ENCODE measurements at places on chromosomes 4 and X.

- no peak for DNase-seq
Observed at GRCh38 chr4:147017081-147017480, 71.4 kb upstream of the TTC29 start.

GRCh38 chr4:143358923-143359643 is 22.4 kb downstream of the GAB1 start:
- peak; percentile 60 for DNase-seq

GRCh38 chr4:163558539-163559044 is 64.1 kb downstream of the TMA16 start:
- DNase-seq, result no peak

- peak; percentile 59 for DNase-seq
Observed at GRCh38 chr4:106806158-106806797, 229.8 kb downstream of the DKK2 start.

DNA sequence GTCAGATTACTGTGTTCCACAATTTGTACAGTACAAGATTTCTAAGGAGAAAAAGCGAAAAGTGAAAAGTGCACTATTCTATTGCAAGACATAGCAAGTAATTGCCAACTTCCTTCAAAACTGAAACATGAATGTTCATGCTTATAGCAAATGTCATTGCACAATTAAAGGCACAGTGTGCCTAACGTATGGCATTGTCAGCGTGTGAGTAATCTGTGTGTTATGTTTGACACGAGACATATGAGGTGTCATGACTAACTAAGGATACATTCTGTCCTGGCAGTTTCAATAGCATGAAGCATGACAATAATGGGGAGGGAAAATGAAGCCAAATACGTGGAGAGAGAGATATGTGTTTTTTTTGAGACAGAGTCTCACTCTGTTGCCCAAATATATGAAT is 33.6 kb upstream of the TBC1D9 start:
- DNase-seq, result peak; percentile 35

DNA sequence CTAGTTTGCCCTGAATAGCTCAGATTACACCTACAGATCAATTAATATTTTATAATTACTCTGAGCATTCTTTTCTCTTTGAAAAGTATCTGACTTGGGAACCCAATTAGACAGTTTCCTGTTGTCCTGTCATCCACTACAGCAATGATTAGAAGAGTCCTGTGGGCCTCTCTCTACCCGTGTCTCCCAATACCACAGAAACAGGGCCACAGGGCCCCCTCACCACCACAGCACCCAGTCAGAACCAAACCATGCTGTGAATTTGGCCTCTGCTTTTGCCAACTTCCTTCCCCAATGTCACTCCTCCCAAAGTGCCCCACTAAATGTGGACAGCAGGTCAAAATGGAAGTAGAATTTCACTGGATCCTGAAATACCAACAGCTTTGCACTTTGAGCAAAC is 10.3 kb downstream of the USP46 start:
- no peak for DNase-seq

GRCh38 chrX:104130808-104131207 is 18.5 kb downstream of the ZCCHC18 start:
- no peak for DNase-seq

DNA sequence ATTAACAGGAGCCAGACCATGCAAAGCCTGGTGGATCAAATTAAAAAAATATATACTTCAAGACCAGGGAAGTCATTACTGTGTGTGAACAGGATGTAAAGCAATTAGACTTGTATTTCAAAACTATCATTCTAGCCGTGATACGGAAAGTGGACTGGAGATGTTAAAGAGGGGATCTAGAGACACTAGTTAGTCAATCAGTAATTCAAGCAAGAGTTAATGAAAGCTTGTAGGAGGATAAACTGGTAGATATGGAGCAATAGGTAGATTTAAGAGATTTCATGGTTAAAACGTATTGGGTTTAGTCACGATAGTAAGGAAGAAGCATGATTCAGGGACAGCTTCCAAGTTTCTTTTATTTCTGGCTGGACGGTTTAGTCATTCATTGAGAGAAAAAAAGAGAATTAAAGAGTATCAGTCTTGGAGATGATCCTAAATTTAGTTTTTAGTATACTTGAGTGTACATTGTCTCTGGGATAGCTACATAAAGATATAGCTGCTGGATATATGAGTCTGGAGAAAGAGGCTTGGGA is 3.9 kb downstream of the MAD2L1 start:
- DNase-seq, result no peak

DNA sequence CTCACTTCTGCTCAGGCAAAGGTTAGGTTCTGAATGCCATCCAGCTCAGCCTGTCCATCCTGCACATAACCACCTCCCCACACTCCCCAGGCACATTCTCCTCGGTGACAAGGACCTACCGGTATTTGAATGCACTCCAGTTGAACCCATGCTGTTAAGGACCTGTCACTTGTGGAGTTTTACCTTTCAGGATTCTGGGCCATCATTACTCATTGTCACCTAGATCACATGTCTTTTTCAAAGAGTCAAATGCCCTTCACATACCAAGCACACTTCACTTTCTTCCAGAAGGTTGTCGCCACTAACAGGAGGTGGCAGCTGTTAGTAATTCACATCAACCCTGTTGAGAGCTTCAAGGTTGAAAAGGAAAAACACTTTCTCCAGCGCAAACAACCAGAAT is 218.3 kb downstream of the SOWAHB start:
- no peak for DNase-seq

GRCh38 chr4:7842384-7843279 is 97.0 kb downstream of the AFAP1 start:
- peak; percentile 100 for DNase-seq

DNA sequence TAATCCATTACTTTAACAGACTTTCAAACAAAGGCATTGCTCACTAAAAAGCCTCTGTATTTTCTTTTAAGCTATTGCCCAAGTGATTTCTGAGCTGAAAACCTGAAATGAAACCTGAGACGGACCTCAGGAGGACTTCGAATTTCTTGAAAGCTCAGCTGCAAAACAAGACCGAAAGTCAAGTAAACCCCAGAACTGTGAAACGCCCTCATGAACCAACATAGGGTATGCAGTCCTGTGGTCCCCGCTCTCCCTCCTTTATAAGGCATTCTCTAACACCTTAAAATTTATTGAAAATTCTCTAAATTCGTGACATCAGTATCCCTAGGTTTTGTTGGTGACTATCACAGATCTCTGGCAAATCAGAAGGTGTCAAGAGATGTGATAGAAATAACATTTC is 91.8 kb downstream of the SHISA3 start:
- no peak for DNase-seq

GRCh38 chr4:130368668-130369067 is 1272.7 kb downstream of the C4orf33 start:
- no peak for DNase-seq

DNA sequence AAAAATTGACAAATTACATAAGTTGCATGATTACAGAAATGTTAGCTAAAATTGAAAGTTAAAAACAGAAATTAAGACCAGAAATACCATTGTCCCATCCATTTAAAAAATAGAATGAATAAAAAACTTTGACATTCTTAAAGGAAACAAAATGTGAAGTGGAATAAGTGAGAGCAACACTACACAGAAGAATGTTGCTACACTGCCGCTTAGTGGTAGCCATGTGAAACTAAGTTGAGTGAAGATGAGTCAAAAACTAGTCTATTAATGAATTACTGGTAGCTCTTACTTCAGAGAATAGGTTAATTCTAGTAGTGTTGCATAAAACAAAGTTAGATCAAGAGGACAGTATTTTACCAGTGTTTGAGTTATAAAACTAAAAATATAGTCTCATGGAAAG is 571.0 kb upstream of the KLHL4 start:
- DNase-seq, result no peak
